ENCODE measurements at places on chromosomes 5 and 9.
A peak's percentile ranks its signal among the peaks of the same experiment; 100 is the strongest.

GRCh38 chr5:585962-586628 lies 26.0 kb upstream of the CEP72 start:
- no peak for DNase-seq

DNA sequence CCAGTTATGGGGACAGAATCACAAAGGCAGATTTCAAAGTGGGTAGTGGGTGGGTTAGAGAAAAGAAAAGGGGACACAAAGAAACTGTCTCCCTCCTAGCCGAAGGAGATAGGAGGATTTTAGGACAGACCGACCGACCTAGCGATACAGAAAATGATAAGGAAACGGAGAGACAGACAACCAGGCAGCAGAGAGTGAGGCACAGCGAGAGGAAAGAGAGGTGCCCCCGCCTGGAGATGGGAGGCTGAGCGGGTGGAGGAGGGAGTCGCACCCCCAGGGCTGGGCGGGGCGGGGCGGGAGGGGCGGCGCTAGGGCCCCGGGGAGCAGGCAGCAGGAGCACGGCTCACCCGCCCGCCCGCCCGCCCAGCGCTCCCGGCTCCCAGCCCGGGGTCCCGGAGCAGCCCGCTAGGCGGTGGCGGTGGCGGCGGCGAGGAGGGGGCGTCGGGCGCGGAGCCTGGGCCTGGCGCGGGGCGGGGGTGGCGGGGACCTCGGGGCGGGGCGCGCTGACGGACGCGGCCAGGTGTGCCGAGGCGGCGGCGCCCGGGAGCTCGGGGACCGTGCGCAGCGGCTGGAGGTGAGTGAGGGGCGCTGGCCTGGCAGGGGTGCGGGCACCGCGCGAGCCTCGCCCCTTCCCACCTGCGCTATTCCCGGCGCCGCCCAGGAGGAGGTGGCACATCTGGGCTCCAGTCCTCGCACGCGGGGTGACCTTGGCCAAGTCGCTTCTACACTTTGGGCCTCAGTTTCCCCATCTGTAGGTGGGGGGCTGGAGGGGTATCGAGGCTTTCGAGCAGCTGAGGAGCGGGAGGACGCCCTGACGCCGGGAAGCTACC lies 15.9 kb upstream of the SYNPO start:
- no peak for DNase-seq

- no peak for DNase-seq
These were observed 40.1 kb downstream of the GRIA1 start for GRCh38 chr5:153530357-153531143.

GRCh38 chr5:64292611-64293215 lies 127.1 kb downstream of the RNF180 start:
- DNase-seq, result no peak

GRCh38 chr9:106069241-106069640 lies 374.9 kb downstream of the TMEM38B start:
- DNase-seq, result no peak

GRCh38 chr5:127586811-127587210 lies 62.1 kb upstream of the CTXN3 start:
- DNase-seq, result no peak

- DNase-seq, result no peak
These were observed 210.6 kb downstream of the AUH start for GRCh38 chr9:91150998-91151717.

DNA sequence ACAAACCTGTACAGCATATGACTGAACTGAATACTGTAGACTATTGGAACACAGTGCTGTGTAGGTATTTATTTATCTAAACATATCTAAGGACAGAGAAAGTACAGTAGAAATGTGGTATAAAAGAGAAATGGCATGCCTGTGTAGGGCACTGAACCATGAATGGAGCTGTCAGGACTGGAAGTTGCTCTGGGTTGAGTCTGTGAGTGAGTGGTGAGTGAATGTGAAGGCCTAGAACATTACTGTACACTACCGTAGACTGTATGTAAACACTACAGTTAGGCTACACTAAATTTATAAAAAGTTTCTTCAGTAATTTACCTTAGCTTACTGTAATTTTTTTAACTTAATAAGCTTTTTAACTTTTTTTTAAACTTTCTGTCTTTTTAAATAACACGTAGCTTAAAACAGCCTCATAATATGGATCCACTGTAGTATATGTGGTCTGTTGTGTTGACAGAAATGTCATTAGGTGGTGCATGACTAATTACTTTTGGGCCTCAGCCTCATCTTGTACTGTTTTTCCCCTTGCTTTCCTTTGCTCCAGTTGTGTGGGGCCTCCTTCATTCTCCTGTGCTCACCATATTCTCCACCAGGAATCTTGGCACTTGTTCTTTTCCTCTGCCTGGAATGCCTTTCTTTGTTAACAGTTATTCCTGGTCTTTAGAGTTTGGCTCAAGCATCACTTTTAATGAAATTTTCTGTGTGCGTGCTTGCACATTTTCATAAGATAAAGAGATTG lies 8.8 kb downstream of the SPIN1 start:
- DNase-seq, result no peak

- DNase-seq, result no peak
These were observed 15.9 kb upstream of the NOTCH1 start for GRCh38 chr9:136561779-136562178.

DNA sequence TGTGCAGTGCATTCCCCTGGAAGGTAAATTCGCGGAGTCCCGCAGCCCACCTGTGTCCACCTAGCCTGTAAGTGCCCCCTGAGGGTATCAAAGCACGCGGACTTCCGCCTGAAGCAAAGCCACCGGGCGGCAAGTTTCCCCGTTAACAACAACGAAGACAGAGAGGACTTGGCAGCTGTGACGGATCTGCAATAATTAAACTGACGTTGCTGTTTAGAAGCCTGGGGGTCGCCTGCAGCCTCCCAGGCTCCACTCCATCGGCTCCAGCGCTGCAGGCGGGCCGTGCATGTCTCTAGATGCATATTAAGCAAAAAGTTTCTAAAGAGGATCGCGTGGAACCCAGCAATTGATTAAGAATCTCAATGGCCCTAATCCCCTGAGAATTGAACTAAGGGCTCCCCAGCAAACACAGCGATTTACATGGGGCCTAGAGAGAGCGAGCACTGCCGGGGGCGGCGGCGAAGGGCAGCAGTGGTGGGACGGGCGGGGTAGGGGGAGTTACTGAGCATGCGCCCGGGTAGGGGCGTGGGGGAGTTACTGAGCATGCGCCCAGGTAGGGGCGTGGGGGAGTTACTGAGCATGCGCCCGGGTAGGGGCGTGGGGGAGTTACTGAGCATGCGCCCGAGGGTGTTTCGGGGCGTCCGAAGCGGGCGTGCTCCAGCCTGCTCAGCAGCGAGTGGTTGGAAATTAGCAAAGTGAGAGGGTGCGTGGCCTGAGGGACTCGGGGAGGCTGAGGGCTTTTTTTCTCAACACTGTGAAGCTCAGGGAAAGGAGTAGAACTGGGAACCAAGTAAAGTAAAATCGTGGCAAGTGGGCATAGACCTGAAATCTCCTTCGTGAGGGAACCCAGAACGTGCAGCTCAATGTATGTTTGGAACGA lies 255.2 kb downstream of the DOCK8 start:
- peak; percentile 86 for DNase-seq

DNA sequence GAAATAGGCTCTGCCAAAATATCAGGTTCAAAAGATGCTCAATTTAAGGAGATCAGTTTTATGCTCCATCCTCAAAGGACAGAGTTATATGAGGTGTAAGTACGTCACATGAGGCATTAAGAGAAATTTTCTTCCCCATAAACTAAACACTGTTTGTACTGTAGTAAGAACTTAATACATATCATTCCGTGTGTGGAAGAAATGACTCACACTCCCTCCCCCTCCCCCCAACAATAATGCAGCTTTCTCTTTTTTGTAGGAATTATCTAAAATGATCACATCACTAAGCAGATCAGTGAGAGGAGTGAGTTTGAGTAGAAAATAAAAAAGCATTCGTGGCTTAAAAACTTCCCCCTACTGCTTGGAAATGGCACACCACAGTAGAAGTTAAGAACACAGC lies 2.2 kb downstream of the CDH12 start:
- DNase-seq, result no peak

DNA sequence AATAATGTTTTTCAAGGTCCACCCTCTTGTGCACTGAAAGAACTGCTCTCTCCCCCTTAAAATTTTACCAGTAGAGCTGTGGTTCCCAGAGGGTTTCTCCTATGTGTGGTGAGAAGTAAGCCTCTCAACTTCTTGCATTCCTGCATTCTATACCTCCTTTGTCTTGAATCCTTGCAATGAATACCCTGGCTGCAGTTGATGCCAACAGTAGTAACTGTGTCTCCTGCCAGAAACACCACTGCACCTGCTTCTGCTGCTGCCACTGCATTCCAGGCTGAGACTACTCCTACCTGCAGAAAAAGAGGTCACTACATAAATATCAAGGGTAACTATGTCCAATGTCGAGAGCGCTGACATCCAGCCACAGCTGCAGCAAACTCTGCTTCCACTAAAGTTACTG lies 203.7 kb downstream of the TMEM167A start:
- DNase-seq, result no peak

DNA sequence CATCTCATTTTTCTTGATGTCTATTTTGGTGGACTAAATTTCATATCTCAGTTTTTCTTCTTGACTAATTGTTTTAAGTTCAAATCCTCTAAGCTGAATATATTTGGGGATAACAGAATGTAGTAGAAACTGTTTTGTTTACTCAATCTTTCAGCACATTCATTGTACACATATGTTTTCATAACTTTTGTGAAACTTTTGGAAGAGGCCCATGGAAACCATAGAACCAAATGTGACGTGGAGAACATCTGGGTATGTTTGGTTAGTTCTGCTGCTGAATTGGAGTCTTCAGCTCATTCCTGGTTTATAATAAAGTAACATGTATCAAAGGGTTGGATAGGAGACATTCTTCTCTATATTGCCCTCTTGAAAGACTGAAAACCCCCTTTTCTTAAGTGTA lies 88.4 kb downstream of the CCDC171 start:
- DNase-seq, result no peak

DNA sequence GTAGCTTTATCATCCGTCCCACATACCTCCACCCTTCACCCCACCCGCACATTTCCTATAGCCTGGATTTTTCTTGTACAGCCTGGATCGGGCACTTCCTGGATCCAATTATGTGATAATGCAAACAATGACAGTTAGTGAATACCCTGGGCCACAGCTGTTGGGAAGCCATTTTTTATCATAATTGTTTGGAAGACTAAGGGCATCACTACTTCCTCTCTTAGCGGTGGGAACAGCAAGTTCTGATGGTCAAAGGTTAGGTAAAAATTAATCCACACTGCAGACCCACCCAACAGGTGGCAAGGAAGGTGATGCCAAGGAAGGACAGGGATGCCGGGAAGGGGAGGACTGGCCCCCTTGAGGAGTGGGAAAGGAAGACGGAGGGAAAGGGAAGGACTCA lies 183.7 kb downstream of the SAXO1 start:
- DNase-seq, result no peak

DNA sequence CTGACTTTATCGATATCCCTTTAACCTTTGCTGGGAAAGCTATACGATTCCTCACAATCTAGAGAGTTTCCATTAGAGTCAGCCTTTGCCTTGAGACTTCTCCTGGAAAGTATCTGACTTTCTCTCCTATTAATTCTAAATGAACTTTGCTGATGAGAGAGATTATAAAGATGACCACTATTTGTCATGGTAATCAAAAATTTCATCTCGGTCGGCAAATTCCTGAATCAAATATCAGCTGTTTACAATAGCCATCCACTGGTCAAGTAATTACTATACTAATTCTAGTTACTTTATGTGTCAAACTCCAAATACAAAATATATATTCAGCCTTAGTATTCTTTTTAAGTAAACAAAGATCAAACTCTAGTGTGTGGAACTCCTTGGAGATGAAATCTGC lies 164.4 kb upstream of the ITGA1 start:
- no peak for DNase-seq

GRCh38 chr5:170471551-170472178 lies 32.2 kb upstream of the KCNIP1 start:
- DNase-seq, result no peak

- no peak for DNase-seq
These were observed 459.6 kb downstream of the ACTL7B start for GRCh38 chr9:108396193-108396592.
